ENCODE measurements at places on chromosomes 4 and X. TPM values are rescaled to one million over a fixed set of nuclear protein-coding genes. Genes with fewer than 3 reads are reported as not detected.

Gene ARX
- polyA plus RNA-seq: not detected

Gene NKX3-2
- polyA plus RNA-seq: not detected

Gene CHRNA9
- polyA plus RNA-seq: 1.4 TPM

DNA sequence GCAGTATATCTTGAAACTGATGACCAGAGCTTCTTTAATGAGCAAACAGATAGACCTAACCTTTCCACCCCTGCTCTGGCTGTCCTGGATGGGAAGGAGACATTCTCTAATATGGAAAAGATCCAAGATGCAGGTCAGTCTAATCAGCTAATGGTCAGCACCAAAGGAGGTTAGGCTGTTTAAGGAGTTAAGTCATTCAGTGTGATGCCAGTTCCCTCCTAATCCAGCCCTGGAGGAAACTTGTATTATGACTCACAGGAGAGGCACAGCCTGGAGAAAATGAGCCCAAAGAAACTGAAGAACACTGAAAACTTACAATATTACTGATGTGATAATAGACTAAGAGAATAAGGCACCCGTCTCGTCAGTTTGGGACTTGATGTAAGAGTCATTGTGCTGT is 323.0 kb downstream of the HNRNPD start:
- DNase-seq: no peak

Gene CT45A3
- polyA plus RNA-seq: not detected

DNA sequence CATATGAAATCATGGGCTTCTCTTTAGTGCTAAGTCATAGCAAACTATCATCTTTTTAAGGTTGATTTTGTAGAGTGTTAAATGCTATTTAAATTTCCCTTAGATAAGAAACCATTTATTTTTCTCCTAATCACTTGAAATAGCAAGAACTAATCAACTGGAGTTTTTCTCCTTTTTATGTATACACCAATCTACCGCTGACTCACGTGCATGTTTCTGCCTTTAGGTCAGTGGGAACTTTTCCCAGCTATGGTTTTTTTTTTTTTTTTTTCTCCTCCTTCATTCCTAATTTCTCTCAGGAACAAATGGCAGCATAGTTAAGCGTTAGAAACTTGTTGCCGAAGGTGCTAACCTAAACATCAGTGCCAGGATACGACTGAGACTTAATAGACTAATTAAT is 176.4 kb downstream of the BMPR1B start:
- no peak for DNase-seq

GRCh38 chr4:51884055-51884454 is 41.1 kb downstream of the DCUN1D4 start:
- DNase-seq: no peak

Gene OPHN1
- 9.8 TPM for polyA plus RNA-seq

GRCh38 chrX:3748052-3748559 is 34.7 kb upstream of the PRKX start:
- no peak for DNase-seq

Gene S100G
- polyA plus RNA-seq: not detected

Gene TLR8
- polyA plus RNA-seq: 0.15 TPM

GRCh38 chrX:10045327-10046000 is 78.3 kb downstream of the CLDN34 start:
- no peak for DNase-seq

DNA sequence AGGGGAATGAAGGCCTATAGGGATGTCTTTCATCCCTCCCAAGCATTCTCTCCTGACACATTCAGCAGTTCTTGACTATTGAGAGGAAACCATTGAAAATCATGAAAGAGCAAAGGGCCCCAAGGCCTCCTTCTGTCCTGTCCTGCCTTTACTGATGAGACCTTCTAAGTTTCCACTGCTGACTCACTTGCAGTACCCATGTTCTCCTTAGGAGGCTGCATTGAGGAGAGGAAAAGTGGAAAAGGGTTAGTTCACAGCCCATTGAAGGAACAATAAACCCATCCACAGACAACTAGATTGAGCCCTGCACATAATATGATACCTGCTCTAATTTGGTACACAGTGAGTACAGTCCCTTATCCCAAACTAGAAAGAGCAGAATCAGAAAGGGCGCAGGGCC is 115.1 kb upstream of the PNPLA4 start:
- no peak for DNase-seq

- no peak for DNase-seq
Measured at GRCh38 chr4:75950213-75950815, 9.5 kb upstream of the NAAA start.

Gene GC
- polyA plus RNA-seq: 0.18 TPM

- DNase-seq: no peak
Measured at GRCh38 chrX:119410027-119410819, 11.1 kb downstream of the SLC25A43 start.

DNA sequence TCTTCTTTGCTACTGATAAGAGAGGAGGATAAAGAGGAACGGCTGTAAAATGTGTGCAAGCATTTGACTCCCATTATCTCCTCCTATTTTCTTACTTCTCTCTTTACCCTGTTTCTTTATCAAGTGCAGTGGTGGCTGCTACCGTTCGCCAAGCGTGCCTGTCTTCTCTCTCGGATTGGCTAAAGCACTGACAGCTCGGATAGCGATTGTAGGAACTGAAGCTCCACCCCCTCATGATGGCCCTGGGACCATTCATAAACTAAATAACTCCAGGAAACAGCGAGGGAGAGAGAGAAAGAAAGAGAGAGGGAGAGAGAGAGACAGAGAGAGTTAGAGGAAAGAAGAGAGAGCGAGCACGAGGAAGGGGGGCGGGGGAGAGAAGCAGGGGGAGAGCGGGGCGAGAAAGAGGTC is 305 bp upstream of the MAB21L2 start:
- peak; percentile 41 for DNase-seq

DNA sequence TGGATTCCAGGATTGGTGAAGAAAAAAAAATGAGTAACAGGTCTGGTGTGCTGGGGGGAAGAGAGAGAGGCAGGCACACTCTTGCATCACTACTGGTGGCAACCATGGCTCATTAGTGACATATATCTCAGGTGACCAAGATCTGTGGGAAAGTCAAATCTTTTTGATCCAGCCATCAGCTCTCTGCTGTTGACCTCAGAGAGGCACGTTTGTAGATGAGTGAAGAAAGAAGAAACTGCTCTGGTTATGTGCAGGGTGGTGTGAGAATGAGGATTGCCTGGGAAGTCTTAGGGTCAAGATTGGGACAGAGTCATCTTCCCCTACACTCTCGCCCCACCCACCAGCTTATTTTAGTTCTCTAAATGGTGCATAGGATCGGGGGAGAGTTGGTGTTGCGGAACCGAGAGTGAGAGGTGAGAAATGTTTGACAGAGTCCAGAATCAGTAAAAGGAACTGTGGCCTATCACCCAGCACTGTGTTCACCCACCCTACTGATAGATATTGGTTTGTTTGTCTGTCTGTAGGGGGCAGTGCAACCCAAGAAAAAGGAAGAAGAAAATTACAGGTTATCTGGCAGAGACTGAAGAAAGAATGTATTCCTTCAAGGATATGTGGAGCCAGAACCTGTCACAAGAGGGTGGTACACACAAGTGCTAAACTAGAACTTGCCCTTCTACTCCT is 21.9 kb downstream of the ARMCX6 start:
- peak; percentile 70 for DNase-seq

Gene EVC
- polyA plus RNA-seq: 52.7 TPM

DNA sequence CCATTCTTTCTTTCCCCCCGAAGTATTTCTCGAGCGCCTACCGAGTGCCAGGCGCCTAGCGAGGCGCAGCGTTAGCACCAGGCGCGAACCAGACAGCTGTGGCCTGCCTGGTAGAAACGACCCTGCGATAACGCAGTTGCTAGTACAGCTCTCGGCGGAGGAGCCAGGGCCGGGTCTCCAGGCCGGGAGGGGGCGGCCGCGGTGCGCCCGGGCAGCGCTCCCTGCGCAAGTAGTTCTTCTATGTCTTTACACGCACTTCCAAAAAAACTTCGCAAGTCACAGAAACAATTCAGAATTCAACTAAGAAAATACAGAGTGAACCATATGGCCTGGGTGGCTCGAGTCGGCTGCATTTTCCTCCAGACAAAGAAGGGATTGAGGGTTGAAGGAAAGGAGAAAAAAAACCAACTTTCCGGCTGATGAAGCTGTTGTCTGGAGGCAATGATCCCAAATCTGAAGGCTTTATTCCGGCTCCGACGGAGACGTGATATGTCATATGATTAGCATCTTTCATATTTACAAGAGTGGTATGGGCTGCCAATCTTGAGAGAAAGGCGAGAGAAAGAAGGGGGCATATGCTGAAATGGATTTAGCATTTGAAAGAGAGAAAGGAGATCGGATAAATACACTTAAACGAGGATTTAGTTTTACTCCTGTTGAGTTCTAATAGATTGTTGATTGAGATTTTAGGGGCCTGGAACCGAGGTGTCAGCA is 7.2 kb upstream of the NEUROG2 start:
- peak; percentile 37 for DNase-seq

Gene PCDH7
- 18.9 TPM for polyA plus RNA-seq

DNA sequence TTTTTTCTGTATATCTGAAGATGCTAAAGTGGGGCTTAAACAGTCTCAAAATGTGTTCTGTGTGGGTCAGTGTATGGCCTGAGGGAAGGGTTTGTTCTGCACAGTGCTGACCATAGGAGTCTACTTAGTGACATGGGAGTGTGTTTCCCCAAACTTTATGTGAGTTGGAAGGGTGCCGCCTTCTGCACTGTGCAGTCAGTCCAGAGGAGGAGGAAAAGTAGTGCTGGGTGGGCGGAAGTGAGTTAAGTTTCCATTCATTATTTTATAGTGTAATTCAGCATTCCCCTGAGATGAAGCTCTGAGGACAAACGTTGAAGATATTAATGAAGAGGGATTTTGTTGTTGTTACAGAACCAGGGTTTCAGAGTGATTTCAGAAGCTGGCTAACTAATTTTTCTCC is 2.9 kb downstream of the CHST7 start:
- DNase-seq: no peak

DNA sequence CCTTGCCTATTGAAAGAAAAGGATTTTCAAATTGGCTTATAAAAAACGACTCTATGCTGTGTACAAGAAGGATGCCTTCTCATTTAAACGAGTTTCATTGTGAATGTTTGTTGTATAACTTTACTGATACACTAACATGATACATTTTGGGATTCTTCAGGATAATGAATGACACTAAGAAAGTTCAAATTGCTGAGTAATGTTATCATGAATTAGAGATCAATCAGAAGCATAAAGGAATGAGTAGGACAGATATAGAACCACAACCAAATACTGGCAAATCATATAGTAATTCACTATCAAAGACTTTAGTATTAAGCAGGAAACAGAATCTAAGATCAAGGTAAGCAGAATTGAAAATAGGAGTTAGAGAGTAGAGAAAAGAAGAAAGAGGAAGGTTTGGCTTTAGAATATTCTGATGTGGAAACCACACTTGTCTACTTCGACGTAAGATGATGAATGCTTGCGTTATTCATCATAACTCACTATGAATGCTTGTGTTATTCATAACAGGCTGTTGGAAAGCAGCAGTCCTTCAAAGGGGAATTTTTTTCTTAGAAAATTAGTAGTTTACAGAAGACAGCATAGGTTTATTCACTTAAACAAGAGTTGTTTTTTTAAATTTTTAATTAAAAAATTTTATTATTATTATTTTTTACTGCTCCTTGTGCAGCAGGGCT is 13.4 kb downstream of the CCDC158 start:
- DNase-seq: no peak

DNA sequence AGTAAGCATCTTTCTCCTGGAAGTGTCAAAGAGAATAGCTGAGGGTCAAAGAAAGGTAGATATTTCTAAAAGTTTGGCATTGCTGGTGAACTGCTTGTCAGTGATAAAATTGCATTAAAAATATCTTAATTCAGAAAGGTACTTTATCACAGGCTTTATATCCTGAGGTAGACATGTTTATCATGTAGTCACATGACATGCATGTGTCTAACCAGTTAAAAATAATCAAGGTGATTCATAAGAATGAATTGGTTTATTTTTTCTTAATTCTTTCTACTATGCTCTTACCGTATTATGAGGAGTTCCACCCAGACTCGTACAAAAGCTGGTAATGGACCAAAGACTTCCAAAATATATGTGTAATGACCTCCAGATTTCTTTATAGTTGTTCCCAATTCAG is 6.1 kb downstream of the SLC7A11 start:
- no peak for DNase-seq

DNA sequence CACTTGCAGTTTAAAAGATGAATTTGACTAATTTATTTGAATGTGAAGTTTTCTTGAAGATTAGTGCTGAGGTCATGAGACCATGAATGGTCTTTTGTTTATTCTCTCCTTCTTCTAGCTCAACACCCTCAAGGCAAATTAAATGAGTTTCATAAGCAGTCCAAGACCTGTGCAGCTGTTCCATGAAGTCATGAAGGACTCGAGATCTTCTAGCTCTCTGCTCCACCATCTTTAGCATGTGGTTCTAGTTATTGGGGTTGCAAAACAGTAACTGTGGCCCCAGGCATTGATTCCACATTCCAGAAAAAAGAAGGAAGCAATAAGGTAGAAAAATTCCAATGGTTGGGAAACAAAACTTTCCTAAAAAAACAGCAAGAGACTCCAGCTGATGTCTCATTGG is 84.2 kb upstream of the HS3ST1 start:
- no peak for DNase-seq

Gene EMCN
- 136 TPM for polyA plus RNA-seq

DNA sequence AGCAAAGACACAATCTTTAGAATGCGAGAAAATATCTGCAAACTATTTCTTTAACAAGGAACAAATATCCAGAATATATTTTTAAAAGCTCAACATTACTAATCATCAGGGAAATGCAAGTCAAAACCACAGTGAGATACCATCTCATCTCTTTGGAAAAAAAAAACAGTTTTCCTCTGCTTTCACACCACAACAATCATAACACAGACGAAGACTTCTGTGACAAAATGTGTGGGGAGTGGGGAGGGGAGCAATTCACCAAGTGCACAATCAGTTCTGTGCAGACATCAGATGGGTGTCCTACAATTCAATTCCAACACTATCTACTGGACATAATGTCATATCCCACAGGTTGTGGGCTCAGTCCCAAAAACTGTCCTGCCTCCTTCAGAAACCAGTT is 293.2 kb upstream of the SLC7A11 start:
- DNase-seq: no peak

GRCh38 chrX:54482839-54483593 is 13.0 kb downstream of the FGD1 start:
- DNase-seq: no peak

Gene DUX4
- polyA plus RNA-seq: not detected

- DNase-seq: no peak
Measured at GRCh38 chr4:2570551-2571222, 34.2 kb downstream of the FAM193A start.

Gene F8A1
- polyA plus RNA-seq: 26.1 TPM

DNA sequence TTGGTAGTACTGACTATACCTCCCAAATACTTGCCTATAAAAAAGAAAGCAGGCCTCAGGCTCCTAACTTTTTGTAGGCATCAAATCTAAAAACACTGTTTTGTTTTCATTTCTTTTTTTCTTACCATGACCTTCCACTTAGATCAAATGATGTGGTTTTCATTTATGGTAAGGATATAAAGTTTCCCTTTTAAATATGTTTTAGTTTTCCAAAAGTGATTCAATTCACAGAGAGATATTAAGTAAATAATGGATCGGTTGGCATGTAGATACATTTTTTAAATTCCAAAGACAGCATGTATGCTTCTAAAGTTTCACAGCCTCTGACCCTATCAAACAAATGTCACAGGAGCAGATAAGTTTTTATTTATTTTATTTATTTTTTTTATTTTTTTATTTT is 23.9 kb downstream of the EFHC2 start:
- no peak for DNase-seq

Gene ARMCX1
- 49.1 TPM for polyA plus RNA-seq
